ENCODE measurements at places on chromosomes 1 and 21.

DNA sequence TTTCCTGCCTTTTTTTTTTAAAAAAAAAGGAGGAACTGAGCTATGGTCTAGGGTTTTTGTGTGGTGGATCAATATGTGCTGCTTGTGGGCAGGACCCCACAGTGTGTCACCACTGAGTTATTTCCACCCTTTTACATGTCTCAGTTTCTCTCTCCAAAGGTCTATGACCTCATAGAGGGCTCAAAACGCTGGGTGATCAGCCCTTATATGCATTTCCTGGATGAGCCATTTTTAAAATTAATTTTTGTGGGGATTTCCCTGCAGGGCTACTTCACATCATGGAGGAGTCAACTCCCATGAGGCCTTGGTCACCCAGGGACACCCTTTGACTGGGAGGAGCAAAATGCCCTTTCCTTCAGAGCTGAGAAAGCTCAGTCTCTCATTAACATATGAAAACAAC lies 20.7 kb upstream of the HAO2 start:
- DNase-seq: no peak

DNA sequence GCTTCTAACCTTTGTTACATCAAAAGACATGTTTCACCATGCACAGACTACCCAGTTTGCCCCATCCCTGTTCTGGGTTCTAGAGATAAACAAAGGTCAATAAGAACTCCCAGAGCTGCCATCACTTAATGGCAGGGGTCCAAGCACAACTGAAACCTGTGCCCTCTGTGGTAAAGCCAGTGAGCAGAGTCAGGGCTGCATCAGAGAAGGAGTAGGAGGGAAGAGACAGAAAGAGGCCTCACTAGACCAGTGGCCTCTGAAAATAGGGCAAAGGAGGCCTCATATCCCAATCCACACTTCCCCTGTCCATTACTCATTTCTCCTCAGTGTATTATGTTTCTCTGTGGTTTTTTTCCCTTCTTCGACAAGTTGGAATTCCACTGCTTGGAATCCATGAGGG lies 10.2 kb downstream of the ATP1A2 start:
- no peak for DNase-seq

- peak; percentile 15 for DNase-seq
These were observed 49.0 kb downstream of the OMA1 start for GRCh38 chr1:58497499-58497898.

DNA sequence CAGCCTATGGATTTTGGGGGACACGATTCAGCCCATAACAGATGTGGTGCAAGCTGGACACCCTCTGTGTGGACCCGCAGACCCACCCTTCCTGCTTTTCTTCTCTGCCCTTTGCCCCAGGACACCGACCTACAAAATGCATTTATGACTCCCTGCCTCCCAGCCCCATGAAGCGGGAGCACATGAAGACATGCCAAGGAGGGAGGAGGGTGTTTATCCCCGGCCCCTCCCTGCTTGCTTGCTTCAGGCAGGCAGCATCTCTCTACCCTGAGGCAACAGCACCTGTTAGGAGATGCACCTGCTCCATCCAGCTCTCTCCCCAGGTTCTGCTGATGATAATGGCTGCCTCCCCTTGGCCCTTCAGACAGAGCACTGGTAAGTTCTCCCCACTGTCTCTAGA lies 187.5 kb downstream of the PSMG1 start:
- DNase-seq: no peak

DNA sequence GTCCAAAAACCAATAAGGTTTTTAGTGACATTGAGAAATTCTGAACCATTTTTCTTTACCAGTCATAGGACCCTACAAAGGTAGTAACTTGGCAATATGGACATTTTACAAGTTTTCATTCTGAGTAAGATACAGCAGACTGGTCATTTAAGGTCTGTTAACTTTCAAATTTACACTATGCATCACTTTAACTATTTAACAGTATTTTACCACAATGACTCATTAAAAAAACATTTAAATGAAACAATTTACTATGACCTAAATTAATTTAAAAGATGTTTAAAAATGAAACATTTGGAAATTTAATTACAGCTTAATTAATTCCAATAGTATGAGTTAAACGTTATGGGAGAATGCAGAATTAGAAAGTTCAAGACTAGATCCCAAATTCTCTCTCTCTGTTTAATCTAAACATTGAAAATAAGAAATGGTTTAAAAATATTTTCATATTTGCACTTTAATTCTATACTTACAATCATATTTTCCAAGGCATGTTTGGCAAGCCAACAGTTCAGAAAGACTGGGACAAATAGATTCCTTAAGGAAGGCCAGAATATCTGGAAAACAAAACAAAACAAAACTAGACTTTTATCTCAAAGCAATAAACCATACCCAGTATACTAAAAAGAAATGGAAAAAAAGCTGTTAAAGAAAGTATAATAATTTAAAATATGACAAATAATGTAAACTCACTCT lies 140.9 kb downstream of the KCNT2 start:
- DNase-seq: no peak

DNA sequence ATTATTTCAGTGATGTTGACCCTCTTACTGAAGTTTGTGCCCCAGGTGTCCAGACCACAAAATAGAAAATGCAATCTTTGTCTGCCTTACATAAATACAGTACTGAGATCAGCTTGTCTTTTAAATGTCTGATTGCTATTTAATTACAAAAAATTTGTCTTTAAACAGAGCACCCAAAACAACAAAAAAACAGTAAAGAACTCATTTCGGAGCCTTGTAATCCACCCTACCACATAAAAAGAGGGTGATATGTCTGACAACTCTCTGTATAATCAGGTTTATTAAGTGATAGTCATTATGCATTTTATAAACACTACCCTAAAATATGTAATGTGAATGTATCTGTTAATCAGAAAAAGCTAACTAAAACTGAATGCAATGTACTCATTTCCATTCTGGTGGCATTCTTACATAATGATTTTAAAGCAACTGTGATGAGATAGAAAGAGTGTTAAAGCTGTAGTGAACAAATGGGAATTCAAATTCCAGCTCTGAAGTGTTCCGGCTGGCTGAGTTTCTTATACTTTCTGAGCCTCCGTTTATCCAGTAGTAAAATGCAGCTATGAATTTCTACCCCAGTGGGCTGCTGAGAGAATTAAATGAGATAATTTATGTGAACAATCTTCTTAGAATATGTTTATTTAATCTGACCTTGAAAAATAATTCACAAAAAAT lies 486.6 kb downstream of the USP25 start:
- DNase-seq: no peak

GRCh38 chr1:204697893-204698292 lies 12.4 kb upstream of the LRRN2 start:
- DNase-seq: no peak

- no peak for DNase-seq
These were observed 361.0 kb downstream of the ADGRL2 start for GRCh38 chr1:82161700-82162141.

DNA sequence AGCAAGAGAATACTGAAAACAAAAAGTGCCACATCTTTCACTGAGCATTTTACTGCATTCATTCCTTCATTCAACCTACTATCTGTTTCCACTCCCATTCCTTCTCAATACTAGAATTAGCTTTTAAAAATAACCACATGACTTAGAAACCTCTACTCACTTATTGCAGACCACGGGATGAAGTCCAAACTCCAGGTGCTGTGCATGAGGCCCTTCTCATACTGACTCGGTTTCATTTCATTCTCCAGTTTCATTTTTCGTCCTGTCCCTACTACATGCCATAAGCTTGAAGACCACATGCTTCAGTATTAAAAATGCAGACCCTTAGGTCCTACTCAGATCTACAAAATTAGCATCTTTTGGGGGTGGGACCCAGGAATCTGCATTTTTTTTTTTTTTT lies 2.3 kb upstream of the BACH1 start:
- DNase-seq: no peak

- DNase-seq: no peak
These were observed 12.5 kb upstream of the DISP3 start for GRCh38 chr1:11466416-11466815.

DNA sequence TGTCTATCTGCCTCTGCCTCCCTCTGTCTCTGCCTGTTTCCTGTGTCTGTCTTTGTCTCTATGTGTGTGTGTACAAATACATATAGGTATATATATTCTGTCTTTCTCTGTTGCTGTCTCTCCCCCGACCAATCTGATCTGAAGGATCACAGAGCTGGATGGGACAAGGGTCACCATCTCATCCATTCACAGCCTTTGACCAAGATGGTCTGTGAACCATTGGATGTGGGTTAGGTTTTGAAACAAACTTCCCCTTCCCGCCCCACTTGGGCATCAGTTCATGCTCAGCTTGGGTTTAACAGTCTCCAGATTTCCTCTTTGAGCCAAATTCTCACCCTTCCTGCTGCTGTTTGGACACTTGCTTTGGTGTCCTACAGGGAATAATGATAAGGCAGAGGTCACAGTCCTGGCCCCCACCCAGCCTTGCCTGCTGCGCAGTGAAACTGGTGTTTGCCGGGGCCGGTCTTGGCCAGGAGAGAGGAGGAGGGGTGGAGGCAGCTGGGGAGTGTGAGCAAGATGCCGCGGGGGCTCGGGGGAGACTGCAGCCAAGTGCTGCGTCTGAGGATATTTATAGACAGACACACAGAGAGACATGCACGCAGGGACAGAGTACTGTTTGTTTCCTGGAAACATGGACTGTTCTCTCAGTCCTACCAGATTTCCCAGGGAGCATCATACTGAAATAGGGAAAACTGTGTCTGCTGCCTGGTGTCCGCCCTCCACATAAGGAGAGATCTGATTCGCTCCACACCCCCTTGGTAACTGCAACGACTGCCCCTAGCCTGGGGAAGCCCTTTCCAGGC lies 27.0 kb upstream of the BTG2 start:
- DNase-seq: peak; percentile 74

GRCh38 chr1:24191860-24192259 lies 4.8 kb upstream of the IFNLR1 start:
- DNase-seq: no peak

- DNase-seq: no peak
These were observed 71.5 kb downstream of the RPS6KC1 start for GRCh38 chr1:213122514-213122929.

GRCh38 chr1:10438677-10439163 lies 8.5 kb downstream of the CENPS start:
- no peak for DNase-seq

GRCh38 chr1:18175051-18175450 lies 67.5 kb downstream of the IGSF21 start:
- no peak for DNase-seq

- no peak for DNase-seq
These were observed 46.7 kb upstream of the SARS1 start for GRCh38 chr1:109167001-109167506.

- no peak for DNase-seq
These were observed 104.6 kb downstream of the PDE9A start for GRCh38 chr21:42757826-42758655.

DNA sequence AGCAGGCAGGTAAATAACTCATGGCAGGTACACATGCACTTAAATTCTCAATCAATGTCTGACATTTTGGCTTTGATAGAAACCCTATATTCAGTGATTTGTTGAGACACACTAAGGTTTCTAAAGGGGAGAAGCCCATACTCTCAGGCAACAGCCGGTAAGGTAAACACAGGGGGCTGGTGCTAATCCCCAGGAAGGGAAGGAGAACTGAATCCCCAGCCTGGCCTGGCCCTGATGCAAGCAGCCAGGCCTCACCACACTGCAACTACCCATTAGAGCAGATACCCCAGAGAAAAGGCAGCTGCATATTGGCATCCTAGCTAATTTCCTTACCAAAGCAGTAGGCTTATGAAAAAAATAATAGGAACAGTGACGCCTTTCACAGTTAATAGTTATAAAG lies 116.5 kb upstream of the LRRC7 start:
- peak; percentile 6 for DNase-seq

DNA sequence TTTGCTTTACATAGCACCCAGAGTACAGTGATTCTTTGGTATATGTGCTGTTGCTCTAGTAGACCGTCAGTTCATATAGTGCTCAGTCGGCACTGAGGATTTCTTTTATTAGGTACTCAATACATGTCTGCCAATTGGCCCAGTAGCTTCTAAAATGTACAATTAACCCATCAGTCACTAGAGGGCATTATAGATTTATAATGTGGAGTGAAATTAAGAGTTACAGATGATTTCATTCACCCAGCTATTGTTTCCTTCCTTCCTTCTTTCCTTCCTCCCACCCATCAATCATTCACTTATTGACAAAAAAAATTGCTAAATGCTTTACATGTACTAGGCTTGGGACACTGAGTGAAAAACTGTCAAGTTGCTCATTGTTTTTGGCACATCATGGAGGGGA lies 263.6 kb upstream of the USP24 start:
- no peak for DNase-seq

- peak; percentile 78 for DNase-seq
These were observed 22.1 kb downstream of the GRHL3 start for GRCh38 chr1:24341260-24341659.

- peak; percentile 59 for DNase-seq
These were observed 33.2 kb downstream of the NHLH2 start for GRCh38 chr1:115807723-115808122.
